ENCODE measurements at places on chromosomes 7 and 10.

GRCh38 chr10:112915590-112916572 is 34.2 kb upstream of the TCF7L2 start:
- DNase-seq, result peak; percentile 29

DNA sequence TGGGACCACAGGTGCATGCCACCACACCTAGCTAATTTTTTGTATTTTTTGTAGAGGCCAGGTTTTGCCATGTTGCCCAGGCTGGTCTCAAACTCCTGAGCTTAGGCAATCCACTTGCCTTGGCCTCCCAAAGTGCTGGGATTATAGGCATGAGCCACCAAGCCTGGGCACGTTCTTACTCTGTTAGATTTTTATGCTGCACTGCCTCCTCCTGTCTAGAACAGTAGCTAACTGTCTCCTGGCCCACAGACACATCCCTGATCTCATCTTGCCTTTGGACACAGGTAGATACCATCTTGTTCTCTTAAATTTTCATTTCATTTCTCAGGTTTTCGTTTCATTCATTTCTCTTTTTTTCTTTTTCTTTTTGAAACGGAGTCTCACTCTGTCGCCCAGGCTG is 41.1 kb downstream of the BLVRA start:
- no peak for DNase-seq

DNA sequence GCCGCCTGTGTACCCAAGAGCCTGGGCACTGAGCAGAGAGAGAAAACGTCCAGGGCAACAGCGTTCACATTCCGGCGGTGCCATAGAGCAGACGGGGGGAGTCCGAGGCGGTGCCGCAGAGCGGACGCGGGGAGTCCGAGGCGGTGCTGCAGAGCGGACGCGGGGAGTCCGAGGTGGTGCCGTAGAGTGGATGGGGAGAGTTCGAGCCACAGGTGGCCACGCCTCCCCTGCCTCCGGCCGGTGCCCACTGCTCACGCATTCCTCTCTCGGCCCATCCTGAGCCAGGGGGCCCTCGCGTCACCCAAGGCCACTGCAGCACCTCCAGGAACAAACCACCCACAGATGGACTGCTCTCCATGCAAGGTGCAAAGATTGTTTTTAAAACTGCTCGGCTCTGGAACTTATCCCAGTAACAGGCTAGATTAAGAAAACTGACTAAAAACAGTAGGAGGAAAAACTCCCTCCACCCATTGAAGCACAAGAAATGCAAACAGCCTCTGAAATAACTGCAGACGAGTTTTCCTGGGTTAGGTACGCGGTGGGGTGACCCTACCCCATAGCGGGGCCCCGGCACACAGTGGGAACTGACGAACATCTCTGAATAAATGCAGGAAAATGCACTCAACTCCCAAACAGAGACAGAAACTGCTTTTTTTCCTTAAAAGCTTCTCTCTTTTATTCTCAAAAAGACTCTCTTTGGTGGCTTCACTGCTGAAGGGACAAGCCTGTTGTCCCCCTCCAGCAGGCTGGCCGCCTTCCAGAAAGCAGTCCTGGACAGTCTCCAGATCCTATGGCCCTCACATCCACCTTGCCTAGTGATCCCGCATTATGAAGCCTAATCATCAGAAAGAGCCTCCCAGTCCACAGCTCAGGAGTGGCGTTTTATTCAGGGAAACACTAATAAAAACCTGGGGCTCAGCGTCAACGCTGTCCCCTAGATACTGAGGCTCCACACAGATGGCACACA is 55.9 kb downstream of the DIP2C start:
- DNase-seq, result no peak

DNA sequence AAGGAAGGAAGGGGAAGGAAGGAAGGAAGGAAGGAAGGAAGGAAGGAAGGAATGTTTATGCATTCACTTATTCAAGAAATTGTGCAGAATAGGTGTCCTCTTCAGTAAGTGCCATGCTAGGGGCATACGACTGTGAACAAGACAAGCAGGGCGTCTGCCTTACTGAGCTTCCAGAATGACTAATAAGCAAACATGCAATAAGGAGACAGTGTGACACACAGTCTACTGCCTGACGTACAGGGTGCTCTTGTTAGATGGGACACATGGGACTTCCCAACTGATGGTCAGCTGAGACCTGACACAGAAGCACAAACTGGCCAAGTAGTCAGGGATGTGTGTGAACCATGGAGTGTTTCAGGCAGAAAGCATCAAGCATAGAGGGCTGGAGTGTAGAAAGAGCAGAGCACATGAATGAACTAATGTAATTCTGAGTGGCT is 18.2 kb downstream of the DNAJC12 start:
- peak; percentile 34 for DNase-seq

DNA sequence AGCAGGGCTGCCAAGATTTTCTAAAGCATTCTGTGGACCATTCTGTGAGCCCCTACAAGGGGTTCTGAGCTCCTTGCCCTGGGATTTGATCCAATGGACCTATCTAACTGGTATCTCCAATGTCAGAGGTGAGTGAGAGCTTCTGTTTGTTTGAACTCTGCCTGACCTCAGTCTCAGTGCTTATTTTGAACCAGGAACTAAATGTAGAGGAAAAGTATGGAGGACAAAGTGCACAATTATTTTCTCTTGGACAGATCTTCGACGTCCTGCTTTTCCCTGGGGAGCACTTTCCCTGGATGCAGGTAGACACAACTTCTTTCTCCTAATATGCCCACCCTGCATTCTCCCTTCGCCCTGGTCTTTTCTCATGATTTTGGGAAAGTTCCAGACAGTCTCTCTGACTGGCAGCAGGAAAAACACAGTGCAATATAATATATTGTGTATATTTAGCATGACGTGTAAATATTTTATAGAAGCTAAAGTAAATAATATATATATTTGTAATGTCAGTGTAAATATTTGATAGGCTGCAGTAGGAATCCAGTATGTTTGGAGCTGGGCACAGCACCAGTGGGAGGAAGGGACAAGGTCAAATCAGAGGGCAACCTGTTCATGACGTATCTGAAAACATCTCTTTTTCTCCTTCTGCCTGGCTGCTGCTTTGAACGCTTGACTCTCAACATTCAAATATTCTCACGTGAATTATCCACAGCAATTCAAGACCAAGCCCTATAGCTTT is 184.0 kb upstream of the LYZL1 start:
- no peak for DNase-seq

- DNase-seq, result no peak
Measured at GRCh38 chr7:155856656-155857055, 44.4 kb upstream of the SHH start.

GRCh38 chr10:8615118-8615517 is 560.6 kb downstream of the GATA3 start:
- no peak for DNase-seq

- DNase-seq, result no peak
Measured at GRCh38 chr10:48957361-48958151, 17.9 kb upstream of the LRRC18 start.

GRCh38 chr10:131920693-131921092 is 19.9 kb downstream of the PPP2R2D start:
- DNase-seq, result no peak

DNA sequence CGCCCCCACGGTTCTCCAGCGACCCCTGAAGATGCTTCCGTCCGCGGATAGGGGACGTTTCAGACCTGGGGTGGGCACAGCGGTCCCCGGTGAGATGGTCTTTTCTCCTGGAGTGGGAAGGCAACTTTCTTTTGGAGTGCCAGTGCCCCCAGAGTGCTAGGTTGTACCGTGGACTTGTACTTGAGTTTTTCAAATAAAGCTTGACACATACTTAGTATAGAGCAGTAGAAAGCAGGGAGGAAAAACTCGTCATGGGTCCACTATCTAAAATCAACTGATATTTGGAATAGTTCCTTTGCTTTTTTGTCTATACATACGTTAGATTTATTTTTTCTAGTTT is 28.4 kb downstream of the RBM20 start:
- no peak for DNase-seq

GRCh38 chr10:129853562-129853903 is 110.5 kb downstream of the EBF3 start:
- no peak for DNase-seq

DNA sequence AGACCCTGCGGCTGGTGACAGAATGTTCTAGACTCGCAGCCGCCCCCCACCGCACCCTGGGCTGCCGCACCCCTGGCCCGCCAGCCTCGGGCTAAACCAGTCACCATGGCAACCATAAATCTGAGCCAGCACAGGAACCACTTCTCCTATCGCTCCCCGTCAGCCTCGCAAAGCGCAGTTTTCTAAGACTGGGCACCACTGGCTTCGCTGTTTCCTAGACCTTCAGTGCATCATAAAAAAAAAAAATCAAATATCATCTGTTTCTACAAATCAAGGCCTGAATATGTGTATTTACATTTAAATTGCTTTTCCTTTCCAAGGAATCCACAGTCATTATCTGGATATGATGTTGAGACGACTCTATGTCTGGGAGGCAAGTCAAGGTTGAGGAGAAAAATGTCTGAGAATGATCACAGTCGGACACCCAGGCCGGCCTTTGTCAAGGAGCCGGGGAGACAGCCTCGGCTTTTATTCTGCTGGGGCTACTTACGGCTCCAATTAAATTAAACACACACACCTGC is 99.9 kb downstream of the PTPRN2 start:
- no peak for DNase-seq

- DNase-seq, result peak; percentile 39
Measured at GRCh38 chr7:141133646-141134045, 59.8 kb downstream of the TMEM178B start.

DNA sequence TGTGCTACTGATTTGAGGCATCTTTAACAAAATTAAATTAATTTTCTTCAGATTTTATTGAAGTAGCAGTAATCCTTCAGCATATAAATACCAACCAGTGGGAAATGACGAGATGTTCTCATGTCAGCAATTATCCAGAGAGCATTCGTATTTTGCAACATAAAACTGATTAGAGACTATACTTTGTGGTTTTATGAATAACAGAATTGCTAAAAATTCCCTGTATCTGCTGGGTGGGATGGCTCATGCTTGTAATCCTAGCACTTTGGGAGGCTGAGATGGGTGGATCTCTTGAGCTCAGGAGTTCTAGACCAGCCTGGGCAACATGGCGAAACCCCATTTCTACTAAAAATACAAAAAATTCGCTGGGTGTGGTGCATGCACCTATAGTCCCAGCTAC is 56.9 kb downstream of the ATAD1 start:
- DNase-seq, result no peak

- no peak for DNase-seq
Measured at GRCh38 chr10:22611425-22612115, 102.8 kb downstream of the PIP4K2A start.

GRCh38 chr7:42693722-42694121 is 218.1 kb downstream of the C7orf25 start:
- DNase-seq, result no peak

GRCh38 chr7:4107839-4108238 is 574.3 kb upstream of the FOXK1 start:
- no peak for DNase-seq

DNA sequence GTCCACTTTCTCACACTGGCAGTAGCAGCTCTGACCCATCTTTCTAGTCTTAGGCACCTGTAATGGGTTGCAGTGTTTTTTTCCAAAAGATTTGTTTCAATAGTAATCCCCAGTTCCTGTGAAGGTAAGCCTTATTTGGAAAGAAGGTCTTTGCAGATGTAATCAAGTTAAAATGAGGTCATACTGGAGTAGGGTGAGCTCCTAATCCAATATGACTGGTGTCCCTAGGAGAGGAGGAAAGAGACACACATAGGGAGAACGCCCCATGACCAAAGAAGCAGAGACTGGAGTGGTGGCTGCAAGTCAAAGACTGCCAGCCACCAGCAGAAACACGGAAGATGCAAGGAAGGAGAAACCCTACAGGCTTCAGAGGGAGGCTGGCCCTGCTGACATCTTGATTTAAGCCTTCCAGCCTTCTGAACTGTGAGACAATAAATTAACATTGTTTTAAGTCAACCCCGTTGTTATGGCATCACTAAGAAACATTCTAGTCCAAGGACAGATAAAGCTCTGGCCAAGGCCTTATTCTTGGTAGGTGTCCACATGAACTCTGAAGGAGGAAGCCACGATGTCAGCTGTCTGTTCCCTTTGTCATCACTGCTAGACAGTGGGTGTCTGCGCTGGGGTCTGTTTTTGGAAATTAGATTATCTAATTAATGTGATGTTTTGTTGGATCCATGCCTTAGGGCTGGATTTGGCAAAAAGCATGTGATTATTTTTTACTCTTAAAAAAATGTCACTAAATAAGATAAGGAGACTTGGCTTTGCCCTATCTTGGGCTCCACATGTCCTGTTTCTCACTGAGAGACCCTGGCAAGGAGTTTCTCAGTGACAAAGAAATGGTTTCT is 214.9 kb downstream of the KCNMA1 start:
- no peak for DNase-seq

- no peak for DNase-seq
Measured at GRCh38 chr10:125125951-125126735, 34.2 kb downstream of the CTBP2 start.

DNA sequence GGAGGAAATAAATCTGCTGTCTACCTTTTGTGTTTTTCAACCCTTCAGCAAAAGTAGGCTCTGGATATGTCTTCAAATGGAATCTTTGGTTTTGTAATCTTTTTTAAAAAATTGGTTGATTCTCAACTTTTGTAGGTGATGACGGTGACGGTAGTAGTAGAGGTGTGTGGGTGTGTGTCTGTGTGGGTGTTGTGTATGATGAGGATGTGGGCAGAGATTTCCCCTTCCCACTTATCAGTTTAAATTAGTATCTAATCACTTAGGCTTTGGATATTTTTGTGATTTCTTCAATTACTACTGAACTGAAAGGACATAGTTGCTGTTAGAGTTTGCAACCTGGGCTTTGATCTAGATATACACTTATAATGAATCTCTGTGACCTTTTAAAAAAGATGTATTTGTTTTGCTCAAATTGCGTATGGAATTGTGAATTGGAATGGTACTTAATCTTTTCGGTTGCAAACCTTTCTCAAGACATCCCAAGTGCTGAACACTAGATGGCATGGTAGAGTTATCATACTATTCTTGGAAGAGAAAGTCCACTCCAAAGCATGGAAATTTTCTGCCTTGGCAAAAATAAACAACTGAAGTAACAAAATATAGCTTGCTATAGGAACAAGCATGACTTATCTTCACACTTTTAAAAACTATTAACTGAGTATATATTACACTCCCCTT is 51.9 kb upstream of the A1CF start:
- DNase-seq, result peak; percentile 32

GRCh38 chr10:7797582-7797981 is 9.6 kb downstream of the ATP5F1C start:
- DNase-seq, result peak; percentile 96
